ENCODE measurements at places on chromosomes 4 and X.

GRCh38 chr4:150682126-150682525 is 100.2 kb downstream of the MAB21L2 start:
- no peak for DNase-seq

DNA sequence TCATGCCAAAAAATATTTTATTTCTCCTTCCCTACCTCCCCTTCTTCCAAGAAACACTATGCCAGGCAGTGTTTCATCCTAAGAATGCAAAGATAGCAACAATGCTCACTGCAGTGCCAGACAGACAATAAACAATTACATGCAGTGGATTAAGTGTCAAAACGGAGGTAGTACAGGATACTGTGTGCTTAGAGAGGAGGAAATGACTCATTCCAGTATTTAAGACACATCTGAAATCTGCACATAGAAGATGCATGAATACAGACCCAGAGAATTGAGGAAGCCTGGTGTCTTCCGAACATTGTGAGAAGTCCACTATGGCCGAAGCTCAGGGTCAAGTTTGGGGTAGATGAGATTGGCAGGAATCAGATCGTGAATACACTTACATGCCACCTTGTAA is 326.4 kb downstream of the PPP3CA start:
- DNase-seq: no peak

DNA sequence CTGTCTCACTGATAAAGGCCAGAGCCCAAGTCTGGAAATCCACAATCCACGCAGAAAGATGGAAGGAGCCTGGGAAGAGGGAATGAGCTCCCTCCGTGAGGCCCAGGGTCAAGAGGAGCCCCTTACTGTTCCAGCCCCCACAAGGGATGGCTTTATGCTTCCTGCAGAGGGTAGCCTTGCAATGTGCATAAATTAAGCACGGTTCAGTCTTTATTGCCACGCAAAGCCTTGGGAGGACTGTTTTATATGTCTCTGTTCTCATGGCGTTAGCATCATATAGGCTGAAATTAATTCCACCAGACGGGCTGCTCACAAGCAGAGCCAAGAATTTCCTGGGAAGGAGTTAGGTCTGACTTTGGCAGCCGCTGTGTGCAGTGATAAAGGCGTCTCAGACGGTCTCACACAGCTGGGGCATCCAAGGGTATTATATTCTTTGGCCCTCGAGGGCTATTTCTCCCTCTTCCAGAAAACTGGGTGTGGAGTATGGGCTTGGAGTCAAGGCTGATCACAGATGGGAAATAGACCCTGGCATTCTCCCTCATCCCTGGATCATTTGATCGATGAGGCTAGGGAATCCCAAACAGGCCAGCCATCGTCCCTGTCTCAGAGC is 38.5 kb downstream of the CYTL1 start:
- DNase-seq: no peak

GRCh38 chr4:127284236-127284635 is 348.5 kb upstream of the INTU start:
- no peak for DNase-seq

GRCh38 chrX:148133105-148133725 is 152.1 kb downstream of the FMR1NB start:
- peak; percentile 60 for DNase-seq

GRCh38 chrX:111376897-111377578 is 35.0 kb downstream of the DCX start:
- DNase-seq: no peak

DNA sequence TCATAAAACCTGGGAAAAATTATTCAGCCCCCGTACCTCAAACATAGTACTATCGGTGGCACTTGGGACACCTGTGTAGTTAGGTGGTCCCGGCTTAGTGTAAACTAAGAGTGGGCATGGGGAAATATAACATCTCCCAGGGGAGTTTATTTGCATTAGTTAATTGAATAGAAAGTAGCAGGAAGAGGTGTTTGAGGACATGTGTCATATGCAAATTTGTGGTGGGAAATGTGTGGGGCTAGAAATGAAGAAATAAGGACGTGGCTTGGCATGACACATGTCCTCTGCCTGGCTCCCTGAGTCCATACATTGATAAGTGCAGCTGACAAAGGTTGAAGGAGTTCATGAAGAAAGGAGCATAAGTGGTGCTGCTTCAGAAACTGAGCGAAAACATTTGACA is 483.6 kb downstream of the SH2D1A start:
- DNase-seq: no peak

DNA sequence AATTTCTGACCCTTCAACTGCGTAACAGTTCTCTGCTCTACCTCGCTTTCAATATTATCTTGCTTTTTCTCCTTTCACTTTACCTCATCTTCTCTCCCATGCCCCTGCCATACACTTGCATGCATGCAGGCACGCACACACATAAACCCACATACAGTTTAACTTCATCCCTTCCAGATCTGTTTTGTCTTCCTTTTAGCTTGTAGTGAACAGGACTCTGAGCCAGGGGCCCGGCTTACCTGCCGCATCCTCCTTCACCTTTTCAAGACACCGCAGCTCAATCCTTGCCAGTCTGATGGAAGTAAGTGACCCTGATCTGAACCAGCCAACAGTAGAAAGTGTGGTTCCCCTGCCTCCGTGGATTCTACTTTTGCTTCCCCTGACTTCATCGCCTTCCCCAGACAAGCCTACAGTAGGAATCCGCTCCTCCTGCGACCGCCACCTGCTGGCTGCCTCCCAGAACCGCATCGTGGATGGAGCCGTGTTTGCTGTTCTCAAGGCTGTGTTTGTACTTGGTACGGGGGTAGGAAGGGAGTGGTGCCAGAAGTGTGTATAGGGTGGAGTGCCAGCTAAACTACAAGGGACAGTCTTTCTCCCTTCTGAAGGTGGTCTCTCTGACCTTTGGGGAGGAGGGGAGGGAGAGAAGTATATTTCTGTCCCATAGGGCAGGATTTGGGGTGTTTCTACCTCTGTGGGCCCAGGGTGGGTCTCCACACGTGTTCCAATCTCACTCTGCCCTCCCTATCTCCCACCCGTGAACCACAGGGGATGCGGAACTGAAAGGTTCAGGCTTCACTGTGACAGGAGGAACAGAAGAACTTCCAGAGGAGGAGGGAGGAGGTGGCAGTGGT is 10.7 kb downstream of the MED12 start:
- DNase-seq: no peak

GRCh38 chrX:150712619-150713018 is 19.4 kb downstream of the MTMR1 start:
- DNase-seq: no peak

GRCh38 chr4:146222313-146222712 is 8.0 kb downstream of the REELD1 start:
- DNase-seq: no peak

- no peak for DNase-seq
Observed at GRCh38 chr4:106494066-106494465, 125.5 kb upstream of the GIMD1 start.

- DNase-seq: no peak
Observed at GRCh38 chrX:119870626-119871131, 854 bp downstream of the RNF113A start.

- no peak for DNase-seq
Observed at GRCh38 chr4:23969635-23970145, 79.8 kb upstream of the PPARGC1A start.

GRCh38 chr4:78781924-78782323 is 5.8 kb downstream of the BMP2K start:
- no peak for DNase-seq

GRCh38 chrX:50814701-50815100 is 707 bp upstream of the SHROOM4 start:
- no peak for DNase-seq

DNA sequence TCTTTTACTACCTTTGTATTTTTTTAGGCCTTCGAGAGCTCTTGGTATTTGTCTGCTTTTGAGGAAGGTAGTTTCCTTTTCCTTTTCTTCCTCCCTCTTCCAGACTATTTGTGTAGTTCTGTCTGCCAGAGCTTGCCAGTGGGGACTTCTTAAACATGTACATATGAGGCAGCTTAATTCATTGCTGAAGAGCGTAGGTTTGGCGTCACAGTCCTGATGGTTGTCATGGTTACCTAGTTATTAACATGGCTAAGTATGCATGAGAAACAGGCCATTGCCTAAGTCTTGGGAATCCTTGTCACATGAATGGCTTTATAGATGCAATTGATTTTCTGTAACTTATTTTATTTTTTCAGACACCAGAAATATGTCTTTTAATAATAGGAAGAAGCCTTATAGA is 48.5 kb upstream of the ARMCX2 start:
- no peak for DNase-seq

DNA sequence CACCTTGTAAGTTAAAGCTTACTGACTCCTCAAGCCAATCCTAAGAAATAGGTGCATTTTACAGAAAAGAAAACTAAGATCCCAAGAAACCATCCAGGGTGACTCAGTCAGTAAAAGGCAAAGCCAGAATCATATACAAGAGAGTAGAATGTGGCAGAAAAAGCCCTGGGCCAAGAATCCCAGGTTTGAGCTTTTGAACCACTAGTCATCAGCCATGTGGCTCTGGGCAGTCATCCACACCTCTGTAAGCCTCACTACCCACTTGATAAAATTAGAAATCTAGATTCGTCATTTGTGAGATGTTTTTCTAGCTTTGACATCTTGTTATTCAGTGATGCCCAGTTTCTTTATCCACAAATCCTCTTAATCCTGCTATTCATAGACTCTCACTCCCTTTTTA is 122.2 kb upstream of the PDE5A start:
- DNase-seq: no peak

DNA sequence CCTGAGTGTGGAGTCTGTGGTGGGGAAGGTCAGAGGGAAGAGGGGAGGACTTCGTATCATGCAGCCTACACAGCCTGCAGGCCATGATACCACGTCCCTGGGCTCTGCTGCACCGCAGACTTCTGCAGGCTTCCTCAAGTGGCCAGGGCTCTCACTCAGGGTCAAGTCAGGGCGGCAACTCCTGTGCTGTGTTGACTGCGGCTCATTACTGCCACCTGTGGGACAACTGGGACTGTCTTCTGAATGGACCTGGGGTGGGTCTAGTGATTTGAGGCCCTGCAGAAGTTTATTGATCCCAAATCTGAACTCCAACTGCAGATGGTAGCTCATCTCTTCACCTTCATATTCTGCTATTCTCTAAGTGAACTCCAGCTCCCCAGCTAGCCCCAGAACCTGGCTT is 167.1 kb downstream of the NSUN7 start:
- DNase-seq: no peak

DNA sequence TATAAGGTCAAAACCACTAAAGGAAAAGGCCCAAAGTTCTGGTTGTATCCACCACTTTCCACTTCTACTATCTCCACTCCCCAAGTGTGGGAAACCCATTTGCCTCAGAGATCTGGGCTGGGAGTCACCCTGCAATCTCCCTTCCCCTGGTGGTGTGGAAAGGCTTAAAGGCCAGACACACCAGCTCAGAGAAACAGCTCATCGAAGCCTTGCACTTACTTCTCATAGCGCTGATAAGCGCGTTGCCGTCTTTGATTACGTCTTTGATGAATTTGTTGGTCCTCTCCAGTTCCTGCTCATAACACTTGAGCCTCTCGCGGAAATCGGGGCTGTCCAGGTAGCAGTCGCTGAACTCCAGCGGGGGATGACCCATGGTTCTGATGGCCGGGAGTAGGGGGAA is 647 bp downstream of the OPHN1 start:
- no peak for DNase-seq

DNA sequence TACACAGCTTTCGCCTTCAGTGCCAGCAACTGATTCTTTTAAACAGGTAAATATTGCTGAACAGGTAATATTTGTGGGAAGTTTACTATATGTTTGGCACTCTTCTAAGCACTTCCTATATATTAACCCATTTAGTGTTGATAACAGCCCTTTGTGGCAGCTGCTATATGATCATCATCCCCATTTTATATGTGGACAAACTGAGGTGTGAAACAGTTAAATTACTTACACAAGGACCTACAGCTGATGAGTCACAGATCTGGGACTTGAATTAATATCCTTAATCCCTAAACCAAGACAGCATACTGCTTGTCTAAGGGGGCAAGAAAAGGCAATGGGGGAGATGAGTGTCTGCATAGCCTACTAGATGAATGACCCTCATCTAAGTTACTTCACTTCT is 2.9 kb downstream of the SMIM20 start:
- no peak for DNase-seq

DNA sequence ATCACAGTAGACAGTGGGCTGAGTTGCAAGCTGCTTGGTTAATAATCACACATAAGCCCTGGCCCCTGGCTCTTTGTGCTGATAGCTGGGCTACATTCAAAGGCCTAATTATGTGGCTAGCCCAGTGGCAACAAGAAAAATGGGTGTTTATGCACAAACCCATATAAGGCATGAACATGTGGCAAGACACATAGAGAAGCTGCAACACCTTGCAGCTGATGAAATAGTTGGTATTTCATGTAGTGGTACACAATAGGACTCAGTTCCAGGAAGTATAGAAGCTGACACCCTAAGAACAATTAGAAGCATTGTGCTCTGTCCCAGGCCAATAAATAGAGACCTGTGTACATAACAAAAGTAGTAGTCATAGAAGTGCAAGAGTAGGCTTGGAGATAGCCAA is 14.6 kb upstream of the ZNF630 start:
- DNase-seq: no peak

- DNase-seq: no peak
Observed at GRCh38 chr4:186095406-186095805, 9.1 kb upstream of the FAM149A start.

DNA sequence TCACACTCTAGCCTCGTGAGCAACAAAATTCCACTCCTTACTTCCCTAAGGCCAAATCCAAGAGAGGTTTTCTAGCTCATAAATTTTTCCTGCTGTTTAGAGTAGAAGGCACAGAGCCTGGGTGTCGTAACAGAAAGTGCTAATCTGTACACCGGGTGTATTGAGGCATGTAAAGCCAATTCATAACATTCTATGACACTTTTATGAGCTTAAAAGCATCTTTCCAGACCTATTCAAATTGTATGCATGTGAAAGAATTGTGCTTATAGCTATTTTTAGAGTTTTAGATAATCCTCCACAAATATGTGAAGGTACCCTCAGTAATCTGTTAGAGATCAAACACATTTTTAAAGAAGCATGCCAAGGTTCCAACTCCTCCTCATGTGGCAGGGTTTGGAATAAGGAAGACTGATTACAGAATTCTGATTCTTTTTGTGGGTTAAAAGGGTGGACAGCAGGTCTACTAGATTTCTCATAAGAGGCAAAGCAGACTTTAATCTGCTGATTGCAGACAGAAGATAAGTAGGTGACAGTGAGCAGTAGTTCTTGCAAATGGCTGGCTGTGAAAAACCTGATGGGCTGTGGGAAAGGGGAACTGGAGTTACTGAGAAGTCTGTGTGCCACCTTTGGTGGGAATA is 25.5 kb upstream of the LRCH2 start:
- DNase-seq: no peak

DNA sequence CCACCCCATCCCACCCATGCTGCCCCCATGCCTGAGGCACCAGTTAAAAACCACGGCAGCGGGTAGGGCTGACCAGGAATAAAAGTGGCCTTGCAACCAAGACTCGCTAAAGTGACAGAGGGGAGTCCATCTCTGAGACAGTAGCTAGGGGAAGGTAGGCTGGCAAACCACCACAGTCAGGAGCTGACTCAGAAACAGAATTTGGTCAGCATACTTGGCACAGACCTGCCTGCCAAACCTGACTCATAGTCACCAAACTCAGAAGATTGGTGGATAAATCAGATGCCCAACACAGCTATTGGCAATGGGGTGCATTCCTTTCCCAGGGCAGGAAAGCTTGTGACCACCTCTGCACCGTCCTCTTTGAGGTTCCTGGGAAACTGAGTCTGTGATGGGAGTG is 193.8 kb downstream of the BCOR start:
- no peak for DNase-seq

Measured in NCI-H1694 treated with DMSO at 0.1 percent for 48 hours (cell line).